ENCODE measurements at places on chromosomes 16 and 17.
A peak's percentile ranks its signal among the peaks of the same experiment; 100 is the strongest.

DNA sequence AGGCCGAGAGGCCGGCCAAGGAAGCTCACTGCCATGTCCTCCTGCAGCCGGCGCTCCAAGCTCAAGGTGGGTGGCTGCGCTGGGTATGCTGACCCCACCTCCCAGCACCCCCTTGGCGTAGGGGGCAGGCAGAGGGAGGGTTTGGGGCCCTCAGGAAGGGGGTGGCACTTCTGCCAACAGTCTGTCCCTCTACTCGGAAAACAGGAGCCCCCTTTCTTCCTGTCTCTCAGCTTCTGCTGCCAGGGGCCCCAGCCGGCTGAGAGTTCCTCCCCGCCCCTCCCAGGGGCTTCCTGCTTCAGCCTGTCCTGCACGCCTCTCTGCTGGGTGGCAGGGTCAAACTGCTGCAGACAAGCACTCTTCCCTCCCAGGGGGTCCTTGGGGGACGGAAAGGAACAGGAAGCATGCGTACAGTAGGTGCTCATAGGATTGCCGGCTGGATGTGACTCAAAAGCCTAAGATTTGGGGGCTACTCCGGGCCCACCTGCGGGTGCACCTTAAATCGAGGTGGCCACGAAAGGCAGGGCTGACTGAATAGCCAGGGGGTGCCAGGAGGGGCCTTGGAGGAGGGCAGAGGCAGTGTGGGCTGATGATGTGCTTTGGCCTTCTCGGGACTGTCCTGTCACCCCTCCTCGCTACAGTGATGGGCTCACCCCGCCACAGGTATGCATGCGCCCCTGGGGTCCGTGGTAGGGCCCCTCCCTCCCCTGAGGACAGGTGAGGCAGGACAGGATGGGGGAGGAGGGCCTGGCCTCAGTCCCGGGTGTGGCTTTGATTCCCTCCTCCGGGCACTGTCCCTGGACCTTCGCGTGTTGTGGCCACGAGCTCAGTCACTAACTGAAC lies 4.0 kb downstream of the CBX2 start:
- H3K4me3 ChIP-seq: no peak overlapping the region
- peak; percentile 61 for DNase-seq
- no peak overlapping the region for H3K27ac ChIP-seq
- no peaks in the 10 kb centered on the region for H3K4me1 ChIP-seq

GRCh38 chr16:49454426-49455180 lies 81.0 kb downstream of the C16orf78 start:
- H3K27ac ChIP-seq: no peak overlapping the region
- H3K27me3 ChIP-seq: no peaks in the 10 kb centered on the region
- DNase-seq: peak; percentile 45
- H3K36me3 ChIP-seq: no peaks in the 10 kb centered on the region
- no peaks in the 10 kb centered on the region for H3K4me1 ChIP-seq

DNA sequence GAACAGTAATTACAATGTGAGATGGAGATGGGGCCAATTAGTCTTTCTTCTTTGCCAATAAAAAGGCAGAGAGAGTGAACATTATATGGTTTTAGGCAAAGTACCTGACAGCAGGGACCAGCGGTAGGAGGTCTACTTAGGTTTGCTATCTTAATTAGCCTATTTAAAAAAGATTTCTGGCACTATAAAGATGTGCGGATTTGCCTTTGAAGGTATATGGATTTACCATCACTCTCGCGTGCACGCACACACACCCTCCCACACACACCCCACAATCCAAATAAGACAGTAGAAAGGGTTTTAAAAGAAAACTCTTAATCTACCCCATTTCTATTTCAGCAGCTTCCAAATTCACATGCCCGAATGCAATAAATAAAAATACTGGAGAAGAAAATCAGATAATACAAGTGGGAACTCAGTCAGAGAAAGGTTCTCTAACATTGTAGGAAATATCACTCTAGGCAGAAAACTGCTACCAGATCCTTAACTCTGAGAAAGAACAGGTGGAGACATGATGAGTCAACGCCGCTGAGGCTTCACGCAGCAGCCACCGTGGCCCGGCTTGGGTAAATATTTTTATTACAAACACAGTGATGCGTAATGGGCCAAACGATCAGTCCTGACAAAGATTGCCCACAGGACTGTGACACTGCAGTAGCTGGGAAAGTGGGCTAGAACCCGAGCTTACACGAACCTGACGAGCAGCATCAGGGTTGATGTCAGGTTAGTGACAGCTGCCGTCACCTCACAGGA lies 66.6 kb upstream of the AXIN2 start:
- no peaks in the 10 kb centered on the region for H3K27me3 ChIP-seq
- H3K4me1 ChIP-seq: no peaks in the 10 kb centered on the region
- no peaks in the 10 kb centered on the region for H3K36me3 ChIP-seq
- H3K27ac ChIP-seq: no peak overlapping the region
- H3K4me3 ChIP-seq: no peak overlapping the region

- no peaks in the 10 kb centered on the region for H3K36me3 ChIP-seq
- H3K4me1 ChIP-seq: no peaks in the 10 kb centered on the region
- no peak overlapping the region for H3K4me3 ChIP-seq
- peak; percentile 76 for DNase-seq
- no peaks in the 10 kb centered on the region for H3K27me3 ChIP-seq
Observed at GRCh38 chr17:79915850-79916430, 76.7 kb upstream of the CBX4 start.

DNA sequence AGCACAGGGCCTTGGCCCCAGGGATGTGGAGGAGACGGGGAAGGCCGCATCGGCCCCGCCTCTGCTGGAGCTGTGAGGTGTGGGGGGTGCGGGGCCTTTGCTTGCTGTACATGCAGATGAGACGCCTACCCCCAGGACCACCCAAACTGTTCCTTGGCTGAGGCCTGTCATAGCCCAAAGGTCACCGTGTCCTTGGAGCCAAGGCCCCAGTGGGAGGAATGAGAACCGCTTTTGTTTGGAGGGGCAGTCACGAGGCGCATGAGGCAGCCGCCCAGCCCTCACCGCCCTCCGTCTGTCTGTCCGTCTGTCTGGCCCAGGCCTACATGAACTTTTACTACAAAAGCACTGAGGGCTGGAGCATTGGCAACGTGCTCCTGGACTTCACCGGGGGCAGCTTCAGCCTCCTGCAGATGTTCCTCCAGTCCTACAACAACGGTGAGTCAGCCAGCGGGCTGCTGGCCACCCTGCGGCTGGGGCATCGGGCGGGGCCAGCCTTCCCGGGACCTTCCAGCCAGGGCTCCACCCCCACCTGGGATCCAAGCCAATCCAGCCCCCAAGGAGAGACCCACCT lies 8.8 kb downstream of the TAX1BP3 start:
- no peak overlapping the region for H3K4me3 ChIP-seq
- no peaks in the 10 kb centered on the region for H3K4me1 ChIP-seq
- DNase-seq: peak; percentile 93
- no peaks in the 10 kb centered on the region for H3K27me3 ChIP-seq
- H3K27ac ChIP-seq: peak overlapping the region; percentile 89
- H3K36me3 ChIP-seq: no peaks in the 10 kb centered on the region

DNA sequence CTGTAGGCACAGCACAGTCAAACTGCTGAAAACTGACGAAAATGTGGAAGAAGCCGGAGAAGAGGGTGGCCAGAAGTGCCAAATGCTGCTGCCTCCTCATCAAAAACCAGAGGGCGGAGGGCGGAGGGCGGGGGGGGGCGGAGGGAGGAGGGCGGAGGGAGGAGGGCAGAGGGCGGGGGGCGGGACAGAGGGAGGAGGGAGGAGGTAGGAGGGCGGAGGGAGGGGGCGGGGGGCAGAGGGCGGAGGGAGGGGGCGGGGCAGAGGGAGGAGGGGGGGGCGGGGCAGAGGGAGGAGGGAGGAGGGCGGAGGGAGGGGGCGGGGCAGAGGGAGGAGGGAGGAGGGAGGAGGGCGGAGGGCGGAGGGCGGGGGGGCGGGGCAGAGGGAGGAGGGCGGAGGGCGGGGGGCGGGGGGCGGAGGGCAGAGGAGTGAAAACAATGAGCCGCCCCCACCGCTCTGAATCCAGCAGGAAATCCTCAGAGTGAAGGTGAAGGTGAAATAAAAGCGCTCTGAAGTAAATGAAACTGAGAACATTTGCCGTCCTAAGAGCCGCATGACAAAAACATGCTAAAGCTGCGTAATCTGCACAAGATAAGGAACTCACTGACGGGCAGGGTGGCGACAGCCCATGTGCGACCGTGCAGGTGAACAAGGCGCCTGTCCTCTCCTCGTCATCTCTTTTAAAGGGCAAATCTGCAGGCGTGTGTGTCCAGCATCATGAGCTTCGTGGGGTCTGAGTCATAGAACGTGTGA lies 22.6 kb upstream of the CBFA2T3 start:
- H3K27ac ChIP-seq: no peak overlapping the region
- H3K27me3 ChIP-seq: no peaks in the 10 kb centered on the region
- no peaks in the 10 kb centered on the region for H3K36me3 ChIP-seq
- DNase-seq: no peak
- H3K4me3 ChIP-seq: no peak overlapping the region

DNA sequence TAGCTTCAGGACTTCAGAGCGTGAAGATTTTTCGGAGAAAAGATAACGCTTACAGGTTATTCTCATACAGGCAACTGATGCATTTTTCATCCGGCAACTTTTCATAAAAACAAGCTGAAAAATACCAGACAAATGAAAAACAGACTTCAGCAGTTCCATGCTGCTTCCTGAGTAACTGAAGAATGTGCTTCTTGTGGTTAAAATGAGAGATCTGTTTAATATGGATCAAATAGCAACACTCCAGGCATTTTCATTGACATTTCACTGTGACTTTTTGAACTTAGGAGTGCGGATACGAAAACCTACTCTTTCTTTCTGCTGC lies 705 bp upstream of the PITPNC1 start:
- H3K36me3 ChIP-seq: no peaks in the 10 kb centered on the region
- H3K27ac ChIP-seq: no peak overlapping the region
- no peaks in the 10 kb centered on the region for H3K27me3 ChIP-seq
- peak overlapping the region; percentile 54 for H3K4me3 ChIP-seq
- no peak for DNase-seq

GRCh38 chr17:57154921-57155320 lies 69.9 kb downstream of the AKAP1 start:
- DNase-seq: no peak
- H3K4me1 ChIP-seq: no peaks in the 10 kb centered on the region
- no peaks in the 10 kb centered on the region for H3K36me3 ChIP-seq
- H3K4me3 ChIP-seq: no peak overlapping the region

GRCh38 chr17:8015957-8016631 lies 13.7 kb downstream of the GUCY2D start:
- H3K4me1 ChIP-seq: no peaks in the 10 kb centered on the region
- no peak overlapping the region for H3K4me3 ChIP-seq
- no peaks in the 10 kb centered on the region for H3K36me3 ChIP-seq
- no peak overlapping the region for H3K27ac ChIP-seq

DNA sequence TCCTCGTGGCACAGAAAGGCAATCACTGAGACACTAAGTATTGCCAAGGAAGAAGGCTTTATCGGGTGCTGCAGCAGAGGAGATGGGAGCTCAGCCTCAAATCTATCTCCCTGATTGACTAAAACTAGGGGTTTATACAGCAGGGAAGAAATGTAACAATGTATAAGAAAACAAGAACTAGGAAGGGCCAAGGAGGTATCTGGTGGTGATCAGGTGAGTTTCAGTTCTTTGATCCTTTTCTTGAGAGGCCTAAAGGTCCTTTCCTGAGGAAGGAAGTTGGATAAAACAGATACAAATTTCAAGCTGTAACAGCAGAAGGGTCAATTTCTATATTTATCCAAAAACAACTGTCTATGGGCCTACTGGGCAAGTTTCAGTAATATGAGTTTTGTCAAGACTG lies 212.4 kb downstream of the COPRS start:
- no peak for DNase-seq
- H3K4me1 ChIP-seq: no peaks in the 10 kb centered on the region
- no peaks in the 10 kb centered on the region for H3K36me3 ChIP-seq
- no peaks in the 10 kb centered on the region for H3K27me3 ChIP-seq
- H3K27ac ChIP-seq: no peak overlapping the region

DNA sequence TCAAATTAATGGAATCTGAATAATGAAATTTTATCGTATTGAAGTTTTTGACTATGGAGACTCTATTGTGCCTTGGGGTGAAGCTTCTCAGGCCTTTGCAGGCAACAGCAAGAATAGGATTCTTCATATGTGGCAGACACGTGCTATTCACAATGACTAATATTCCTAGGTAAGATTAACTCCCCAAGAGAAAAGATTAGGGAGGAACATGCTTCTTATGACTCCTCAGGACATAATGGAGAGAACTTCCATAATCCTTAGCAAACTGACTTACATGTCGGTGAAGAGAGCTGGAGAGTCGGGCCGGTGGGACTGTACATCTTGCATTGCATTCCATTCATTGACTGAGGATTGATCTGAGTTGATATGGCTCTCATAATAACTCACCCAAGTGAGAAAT lies 48.9 kb upstream of the CORO6 start:
- H3K4me3 ChIP-seq: no peak overlapping the region
- H3K27ac ChIP-seq: no peak overlapping the region
- H3K27me3 ChIP-seq: no peaks in the 10 kb centered on the region
- no peaks in the 10 kb centered on the region for H3K4me1 ChIP-seq

DNA sequence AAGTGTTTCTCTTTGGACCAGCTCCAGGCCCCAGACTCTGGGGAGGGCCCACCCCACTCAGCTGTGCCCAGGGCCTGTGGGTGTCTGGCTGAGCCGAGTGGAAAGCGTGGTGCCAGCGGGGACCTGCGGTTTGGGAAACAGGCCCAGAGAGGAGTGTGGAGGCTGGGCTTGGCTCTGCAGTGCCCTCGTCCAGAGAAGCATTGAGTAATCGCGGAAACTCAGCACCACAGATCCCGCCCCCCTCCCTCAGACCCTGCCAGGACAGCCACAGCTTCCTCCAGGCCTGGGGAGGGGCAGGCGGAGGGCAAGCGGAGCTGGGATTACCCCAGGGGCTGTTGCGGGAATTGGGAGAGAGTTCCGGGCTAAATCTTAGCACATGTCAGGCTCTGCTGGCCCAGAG lies 14.6 kb upstream of the PITPNA start:
- no peaks in the 10 kb centered on the region for H3K27me3 ChIP-seq
- H3K4me3 ChIP-seq: no peak overlapping the region
- no peaks in the 10 kb centered on the region for H3K36me3 ChIP-seq
- H3K4me1 ChIP-seq: no peaks in the 10 kb centered on the region
- DNase-seq: peak; percentile 95

DNA sequence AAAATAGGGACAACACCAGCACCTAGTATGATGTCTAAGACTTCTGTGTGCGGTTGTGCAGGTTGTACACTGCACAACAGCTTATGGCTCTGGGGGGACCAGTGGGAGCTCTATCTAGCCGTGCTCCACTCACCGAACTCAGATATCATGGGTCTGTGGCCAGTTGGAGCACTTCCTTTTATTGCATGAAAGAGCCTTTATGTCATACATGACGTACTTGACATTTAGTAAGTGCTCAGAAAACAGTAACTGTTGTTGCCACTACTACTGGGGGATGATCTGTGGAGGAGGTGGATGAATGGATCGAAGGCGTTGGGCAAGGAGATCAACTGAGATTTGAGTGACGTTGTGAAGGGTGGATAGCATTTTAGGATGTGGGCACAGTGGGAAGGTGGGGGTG lies 368.8 kb downstream of the SNX29 start:
- no peaks in the 10 kb centered on the region for H3K4me1 ChIP-seq
- no peaks in the 10 kb centered on the region for H3K27me3 ChIP-seq
- no peaks in the 10 kb centered on the region for H3K36me3 ChIP-seq
- H3K4me3 ChIP-seq: no peak overlapping the region
- H3K27ac ChIP-seq: no peak overlapping the region
- DNase-seq: no peak
